ENCODE measurements at places on chromosomes 5 and 9.

- no peak for DNase-seq
Observed at GRCh38 chr5:180193749-180194375, 15.1 kb downstream of the RASGEF1C start.

- no peak for DNase-seq
Observed at GRCh38 chr9:74503666-74504065, 6.5 kb downstream of the RORB start.

GRCh38 chr5:81233080-81233634 lies at the start of gene CKMT2:
Gene CKMT2, plus strand, starts transcription at chr5:81233322. Its CDS starts 17,811 bp downstream, at chr5:81251133.
- no peak for DNase-seq

DNA sequence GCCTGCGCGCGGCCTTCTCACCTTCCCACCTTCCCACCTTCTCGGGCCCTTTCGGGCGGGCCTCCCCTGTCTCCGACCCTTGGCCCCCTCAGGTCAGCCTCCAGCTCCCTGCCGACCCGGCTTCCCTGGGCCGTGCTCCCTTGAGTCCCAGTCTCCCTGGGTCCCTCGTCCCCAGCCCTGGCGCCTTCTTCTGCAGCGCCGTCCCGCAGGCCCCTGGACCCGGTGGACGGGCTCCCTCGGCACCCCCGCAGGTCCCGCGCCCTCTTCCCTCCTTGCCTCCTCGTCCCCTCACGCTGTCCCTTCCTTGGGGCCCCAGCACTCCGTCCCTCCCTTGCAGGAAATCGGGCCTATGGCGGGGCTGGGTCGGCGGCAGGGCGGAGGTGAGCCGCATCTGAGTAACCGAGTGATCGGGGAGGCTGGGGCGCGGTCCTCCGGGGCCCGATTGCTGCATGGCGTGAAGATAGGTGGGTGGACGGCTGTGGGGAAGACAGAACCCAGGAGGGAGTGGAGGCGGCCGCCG lies 7.6 kb downstream of the ARPC5L start:
- DNase-seq, result no peak

DNA sequence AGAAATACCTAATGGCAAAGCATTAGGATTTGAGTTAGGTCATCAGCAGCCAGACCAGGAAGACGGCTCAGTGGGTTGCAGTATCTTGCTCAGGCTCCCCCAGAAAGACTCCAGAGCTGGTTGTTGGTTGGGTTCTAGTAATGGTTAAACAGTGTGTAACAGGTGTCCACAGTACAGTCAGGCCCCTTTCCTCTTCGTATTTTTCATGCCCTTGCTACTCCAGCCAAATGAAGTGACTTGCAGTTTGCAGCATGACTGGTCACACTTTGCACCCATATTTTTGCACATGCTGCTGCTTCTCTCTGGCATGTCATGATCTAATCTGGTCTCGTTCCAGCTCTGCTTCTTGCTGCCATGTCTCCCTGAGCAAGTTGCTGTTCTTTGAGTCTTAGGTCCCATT lies 60.6 kb upstream of the TRPC7 start:
- DNase-seq, result no peak

- no peak for DNase-seq
Observed at GRCh38 chr9:137050570-137050969, 3.3 kb downstream of the ENTPD2 start.

- no peak for DNase-seq
Observed at GRCh38 chr5:165574100-165574499, 2068.7 kb downstream of the MAT2B start.

- no peak for DNase-seq
Observed at GRCh38 chr5:141811287-141812155, 66.7 kb downstream of the PCDH1 start.

GRCh38 chr5:148393390-148393741 lies 9.6 kb downstream of the FBXO38 start:
- no peak for DNase-seq

- DNase-seq, result no peak
Observed at GRCh38 chr9:118962426-118962825, 406.8 kb downstream of the BRINP1 start.

DNA sequence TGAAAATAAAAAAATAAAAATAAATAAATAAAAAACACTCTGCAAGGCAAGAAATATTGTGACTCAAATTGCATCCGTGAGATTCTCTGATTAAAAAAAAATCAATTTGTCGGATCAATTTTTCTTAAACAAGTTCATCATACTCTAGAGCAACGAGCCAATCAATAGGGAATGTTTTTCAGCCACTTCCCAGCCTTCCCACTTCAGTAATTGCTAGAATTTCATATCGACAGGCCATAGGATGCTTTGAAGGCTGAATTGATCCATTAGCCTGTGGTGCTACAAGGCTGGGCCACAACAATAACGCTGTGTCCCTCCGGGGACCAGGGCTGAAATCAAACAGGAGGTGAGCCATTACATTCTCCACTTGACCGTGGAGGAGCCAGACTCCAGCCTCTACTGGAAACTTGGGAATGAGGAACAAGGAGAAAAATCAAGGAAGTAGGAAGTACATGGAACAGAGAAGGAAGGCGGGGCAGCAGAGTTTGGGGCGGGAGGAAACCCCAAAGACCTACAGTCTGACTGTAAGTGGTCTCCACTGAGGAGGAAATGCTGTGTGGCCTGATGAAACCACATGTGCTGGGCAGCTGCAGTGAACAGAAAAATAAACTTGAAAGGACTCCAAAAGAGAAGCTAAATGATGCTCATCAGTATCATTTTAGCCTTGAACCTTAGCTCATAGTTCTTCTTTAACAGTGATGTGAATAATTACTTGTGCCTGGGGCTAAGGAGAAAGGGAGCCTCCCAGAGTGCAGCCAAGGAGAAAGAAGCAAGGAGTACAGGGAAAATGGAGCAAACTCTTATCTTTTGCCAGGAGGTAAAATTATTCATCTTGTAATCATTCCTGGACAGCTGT lies 308.6 kb downstream of the TLE1 start:
- no peak for DNase-seq

GRCh38 chr5:10653043-10653442 lies 89.2 kb downstream of the ANKRD33B start:
- no peak for DNase-seq

DNA sequence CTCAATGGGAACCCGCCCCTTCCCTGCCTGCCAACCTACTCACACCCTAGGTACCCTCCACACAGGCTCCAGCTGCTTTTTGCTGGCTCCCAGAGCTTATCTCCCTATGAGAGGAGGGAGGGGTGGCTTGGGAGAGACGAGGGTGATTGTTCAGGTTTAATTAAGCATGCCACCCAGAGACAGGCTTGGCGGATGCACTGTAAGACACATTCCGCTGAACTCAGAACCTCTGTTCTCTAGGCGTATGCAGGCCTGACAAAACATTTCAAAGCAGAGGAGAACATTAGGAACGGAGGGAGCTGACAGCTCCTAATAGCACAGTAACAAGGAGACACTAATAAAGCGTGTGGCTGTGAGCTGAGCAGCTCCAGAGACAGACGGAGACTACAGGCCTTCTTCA lies 80.1 kb downstream of the TRIM32 start:
- no peak for DNase-seq

- DNase-seq, result no peak
Observed at GRCh38 chr5:58818465-58818864, 235.6 kb downstream of the RAB3C start.

DNA sequence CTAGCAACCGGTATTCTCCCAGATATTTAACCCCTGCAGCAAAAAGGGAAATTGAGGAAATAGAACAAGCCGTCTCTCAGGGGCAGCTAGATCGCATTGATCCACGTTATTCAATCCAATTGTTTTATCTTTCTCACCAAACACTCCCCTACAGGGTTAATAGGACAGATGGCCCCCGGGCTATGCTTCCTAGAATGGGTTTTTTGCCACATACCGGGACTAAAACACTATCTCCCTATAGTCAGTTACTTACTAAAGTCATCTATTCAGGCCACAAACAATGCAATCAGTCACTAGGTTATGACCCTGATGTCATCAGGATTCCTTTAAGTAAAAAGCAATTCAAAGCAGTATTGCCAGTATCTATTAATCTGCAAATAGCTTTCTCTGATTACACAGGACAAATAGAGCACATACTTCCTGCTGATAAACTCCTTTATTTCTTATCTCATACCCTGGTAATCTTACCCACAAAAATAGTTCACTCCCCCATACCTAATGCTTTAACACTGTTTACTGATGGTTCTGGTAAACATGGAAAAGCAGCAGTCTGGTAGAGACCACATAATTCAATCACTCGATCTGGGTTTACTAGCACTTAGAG lies 159.0 kb downstream of the CPLANE1 start:
- DNase-seq, result no peak

- DNase-seq, result no peak
Observed at GRCh38 chr5:123659495-123659894, 147.5 kb downstream of the CSNK1G3 start.

DNA sequence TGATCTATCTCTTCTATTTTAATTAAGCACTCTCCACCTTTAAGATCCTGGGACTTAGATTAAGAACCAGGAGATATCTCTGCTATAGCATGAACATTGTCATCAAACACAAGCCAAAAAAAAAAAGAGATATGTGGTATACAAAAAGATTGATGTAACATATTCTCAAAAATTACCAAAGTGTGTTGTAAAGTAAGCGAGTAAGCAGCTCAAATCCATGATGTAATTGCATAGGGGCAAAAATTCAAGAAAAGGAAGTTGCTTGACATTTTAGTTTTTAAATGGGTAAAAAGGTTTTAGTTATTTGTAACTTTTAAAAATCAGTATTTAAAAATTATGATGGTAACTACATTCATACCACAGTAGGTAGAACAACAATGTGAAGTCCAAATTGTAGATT lies 40.7 kb downstream of the CNTRL start:
- DNase-seq, result no peak

DNA sequence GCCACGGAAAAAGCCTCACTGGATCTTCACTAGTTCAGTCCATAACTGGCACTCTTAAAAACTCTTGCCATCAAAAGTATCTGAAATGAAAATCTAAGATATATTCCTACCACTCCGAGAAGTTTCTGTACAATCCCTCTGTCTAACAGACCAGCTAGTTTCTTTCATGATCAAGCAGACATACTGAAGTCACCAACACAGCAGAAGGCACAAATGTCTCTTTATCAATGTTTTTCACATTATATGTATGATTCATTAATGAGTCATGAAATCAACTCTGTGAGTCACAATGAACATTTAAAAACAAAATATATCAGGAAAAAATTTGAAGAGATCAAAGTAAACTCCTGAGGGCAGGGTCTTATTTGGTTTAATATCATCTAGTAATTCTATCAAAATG lies 50.8 kb downstream of the F2R start:
- no peak for DNase-seq

DNA sequence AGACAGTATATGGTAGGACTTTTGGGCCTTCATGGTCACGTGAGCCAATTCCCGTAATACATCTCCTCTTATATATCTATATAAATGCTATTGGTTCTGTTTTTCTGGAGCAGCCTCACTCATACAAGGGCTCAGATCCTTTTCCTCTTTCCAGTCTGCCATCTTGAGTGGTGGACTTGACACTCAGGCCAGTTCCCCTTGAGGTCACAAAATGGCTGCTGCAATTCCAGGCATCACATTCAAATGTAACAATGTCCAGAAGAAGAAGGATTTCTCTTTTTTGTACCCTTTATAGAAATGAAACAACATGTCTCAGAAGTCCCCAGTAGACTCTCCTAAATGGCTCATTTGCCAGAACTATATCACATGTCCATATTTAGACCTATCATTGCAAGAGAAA lies 4.5 kb downstream of the GPR150 start:
- DNase-seq, result no peak

GRCh38 chr9:135809166-135809565 lies 98.2 kb downstream of the CAMSAP1 start:
- DNase-seq, result peak; percentile 38

DNA sequence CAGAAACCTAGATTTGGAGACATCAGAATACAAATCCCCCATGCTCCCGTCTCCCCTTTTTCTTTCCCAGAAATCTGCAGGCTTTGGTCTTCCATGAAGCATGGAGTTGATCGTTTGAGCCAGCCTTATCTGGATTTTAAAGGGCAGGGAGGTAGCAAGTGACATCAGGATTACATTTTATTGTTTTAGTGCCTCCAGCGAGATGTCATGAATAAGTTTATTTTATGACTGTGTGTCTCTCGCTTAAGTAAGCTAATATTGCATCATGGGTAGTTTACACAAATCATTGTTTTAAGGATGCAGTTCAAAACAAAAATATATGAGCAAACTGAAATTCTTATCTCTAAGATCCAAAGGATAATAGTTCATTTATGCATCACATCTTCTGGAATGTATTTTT lies 50.7 kb upstream of the TNFSF8 start:
- no peak for DNase-seq

DNA sequence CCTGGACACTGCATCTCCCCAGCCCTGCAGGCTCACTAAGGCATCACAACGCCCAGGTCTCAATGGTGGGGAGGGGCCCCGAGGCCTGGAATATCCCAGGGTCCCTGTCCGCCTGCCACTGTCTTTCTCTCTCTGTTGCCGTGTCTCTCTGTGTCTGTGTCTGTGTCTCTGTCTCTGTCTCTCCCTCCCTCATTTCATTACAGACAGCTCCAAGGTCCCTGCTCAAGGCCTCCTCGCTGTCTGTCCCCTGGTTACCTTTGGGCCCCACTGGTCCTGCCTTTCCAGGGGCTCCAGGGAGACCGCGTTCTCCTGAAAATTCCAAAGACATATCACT lies 3.2 kb downstream of the FCN1 start:
- DNase-seq, result no peak

- DNase-seq, result no peak
Observed at GRCh38 chr5:16557477-16557876, 59.3 kb downstream of the RETREG1 start.

GRCh38 chr9:122197426-122197825 lies 31.3 kb downstream of the LHX6 start:
- DNase-seq, result no peak
